ENCODE measurements at places on chromosomes 4 and X.

- no peak for DNase-seq
Observed at GRCh38 chr4:36872679-36873078, 371.9 kb upstream of the NWD2 start.

GRCh38 chrX:153469811-153470410 lies 465 bp downstream of the HAUS7 start:
- DNase-seq = no peak

DNA sequence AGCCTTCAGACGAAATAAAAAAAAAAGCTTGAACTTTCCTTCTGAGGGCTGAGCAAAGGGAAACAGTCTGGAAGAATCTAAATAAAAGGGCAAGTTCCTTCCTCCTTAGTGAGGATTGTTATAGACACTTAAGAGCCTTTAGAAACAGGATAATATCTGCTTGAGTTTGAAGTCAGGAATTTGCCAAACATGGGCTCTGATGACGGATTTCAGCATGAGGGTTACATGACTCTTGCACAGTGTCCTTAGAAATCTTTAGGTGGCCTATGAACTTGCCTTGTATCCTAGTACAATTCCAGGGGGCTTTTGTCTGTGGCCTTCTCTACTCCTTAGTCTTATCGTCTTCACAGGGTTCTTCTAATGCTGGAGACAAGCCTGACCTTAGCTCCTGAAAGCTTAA lies 94.1 kb downstream of the RLIM start:
- DNase-seq = no peak

DNA sequence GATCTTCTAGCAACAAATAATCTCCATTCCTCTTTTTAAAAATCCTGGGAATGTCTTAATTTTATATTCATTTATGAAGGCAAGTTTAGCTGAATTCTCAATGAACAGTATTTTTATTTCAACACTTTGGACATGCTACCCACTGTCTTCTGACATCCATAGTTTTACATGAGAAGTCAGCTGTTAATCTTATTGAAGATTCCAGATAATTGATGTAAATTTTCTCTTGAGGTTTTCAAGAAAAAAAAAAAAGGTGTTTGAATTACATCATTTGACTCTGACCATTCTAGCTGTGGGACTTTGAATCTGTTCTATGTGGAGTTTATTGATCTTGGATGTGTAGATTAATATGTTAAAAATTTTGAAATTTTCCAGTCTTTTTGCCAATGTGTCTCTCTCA lies 28.0 kb downstream of the PDHA2 start:
- no peak for DNase-seq

DNA sequence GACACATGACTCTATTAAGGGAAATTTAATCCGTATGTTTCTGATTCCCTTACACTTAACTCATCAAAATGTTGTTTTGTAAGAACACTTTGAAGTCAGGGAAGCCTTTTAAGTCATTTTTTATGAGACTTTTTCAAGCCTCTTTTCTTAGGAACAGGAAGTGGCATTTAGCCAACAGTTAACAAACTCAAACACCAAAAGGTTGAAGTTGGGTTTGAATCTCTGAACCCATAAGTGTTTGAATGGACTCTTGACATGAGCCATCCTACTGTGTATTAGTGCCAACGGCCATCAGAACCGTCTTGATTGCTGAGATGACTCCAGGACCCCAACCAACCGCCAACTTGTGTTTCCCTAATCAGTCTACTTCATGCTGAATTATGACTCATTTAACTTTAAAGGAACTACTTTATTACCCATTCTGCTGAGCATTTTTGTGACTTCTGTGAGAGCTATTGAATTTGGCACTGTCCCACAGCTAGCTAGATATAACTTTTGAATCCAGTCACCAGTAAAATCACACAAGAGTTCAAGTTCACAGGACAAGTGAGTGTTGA lies 209.1 kb upstream of the FAT1 start:
- no peak for DNase-seq

DNA sequence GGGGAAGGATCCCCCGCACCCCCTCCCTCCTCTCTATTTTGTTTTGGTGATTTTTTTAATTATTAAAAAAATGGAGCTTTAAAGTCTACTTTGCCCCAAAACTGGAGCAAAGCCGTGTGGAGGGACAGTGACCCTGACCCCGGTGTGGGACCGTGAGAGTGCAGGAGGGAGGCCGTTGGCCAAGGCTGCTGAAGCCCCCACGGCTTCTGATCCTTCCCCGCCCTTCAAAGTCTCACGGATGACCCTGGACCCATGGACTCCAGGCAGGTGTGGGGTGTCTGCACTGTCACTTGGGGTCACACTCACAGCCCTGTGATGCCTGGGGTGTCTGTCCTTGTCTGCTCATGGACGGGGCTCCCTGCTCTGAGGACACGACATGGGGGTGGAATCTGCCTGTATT lies 133.3 kb downstream of the CPZ start:
- DNase-seq = no peak

GRCh38 chr4:55635741-55636655 lies at the start of gene NMU:
Gene NMU (minus strand): TSS chr4:55636298. CDS start chr4:55636192, 106 bp downstream.
- no peak for DNase-seq

DNA sequence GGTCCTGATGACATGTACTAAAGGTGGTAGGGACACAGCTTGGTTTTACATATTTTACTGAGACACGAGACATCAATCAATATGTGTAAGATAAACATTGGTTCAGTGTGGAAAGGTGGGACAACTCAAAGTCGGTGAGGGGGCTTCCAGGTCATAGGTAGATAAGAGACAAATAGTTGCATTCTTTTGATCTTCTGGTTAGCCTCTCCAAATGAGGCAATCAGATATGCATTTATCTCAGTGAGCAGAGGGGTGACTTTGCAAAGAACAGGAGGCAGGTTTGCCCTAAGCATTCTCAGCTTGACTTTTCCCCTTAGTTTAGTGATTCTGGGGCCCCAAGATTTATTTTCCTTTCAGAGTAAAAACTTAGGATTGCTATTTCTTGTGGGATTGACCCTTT lies 706.9 kb downstream of the GLUD2 start:
- DNase-seq = no peak

DNA sequence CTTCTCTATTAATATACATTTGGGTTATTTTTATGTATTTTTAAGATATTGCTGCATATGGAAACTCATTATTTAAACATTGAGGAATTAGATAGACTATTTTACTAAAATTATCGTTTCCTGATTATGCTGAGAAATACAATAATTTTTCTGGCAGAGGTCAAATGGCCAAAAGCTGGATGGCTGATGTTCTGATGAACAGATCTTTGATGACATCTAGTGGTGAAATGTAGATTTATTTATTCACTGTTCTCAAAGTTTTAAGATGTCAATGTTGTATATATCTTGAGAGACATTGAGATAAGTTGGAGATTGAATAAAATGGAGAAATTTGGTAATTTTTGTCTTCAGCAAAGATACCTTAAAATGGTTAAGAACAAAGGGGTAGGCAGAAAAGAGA lies 96.2 kb downstream of the UGT8 start:
- no peak for DNase-seq
